ENCODE measurements at places on chromosomes 4 and X.
A peak's percentile ranks its signal among the peaks of the same experiment; 100 is the strongest.

- DNase-seq, result no peak
These were observed 94.9 kb upstream of the TBC1D9 start for GRCh38 chr4:140851032-140851636.

- DNase-seq, result no peak
These were observed 1598.0 kb upstream of the AGA start for GRCh38 chr4:179040259-179040658.

GRCh38 chr4:80413086-80413485, 77.6 kb downstream of the CFAP299 start:
- DNase-seq, result no peak

DNA sequence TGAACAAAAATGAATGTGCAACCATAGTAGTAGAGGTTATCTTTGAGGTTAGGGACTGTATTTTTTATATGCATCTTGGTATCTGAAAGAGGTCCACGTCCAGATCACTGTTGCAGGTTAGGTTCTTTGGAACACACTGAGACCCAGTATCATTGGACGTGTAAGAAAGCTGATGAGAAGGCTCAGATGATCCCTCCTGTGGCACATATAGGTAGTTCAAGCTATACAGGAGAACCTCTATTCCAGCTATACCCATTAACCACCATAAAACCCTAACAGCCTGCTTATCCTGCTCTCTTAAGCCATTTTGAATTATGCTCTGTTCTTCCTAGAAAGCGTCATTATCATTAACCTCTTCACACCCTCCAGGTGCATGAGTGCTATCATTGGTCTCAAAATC, 930.7 kb upstream of the HS3ST1 start:
- no peak for DNase-seq

DNA sequence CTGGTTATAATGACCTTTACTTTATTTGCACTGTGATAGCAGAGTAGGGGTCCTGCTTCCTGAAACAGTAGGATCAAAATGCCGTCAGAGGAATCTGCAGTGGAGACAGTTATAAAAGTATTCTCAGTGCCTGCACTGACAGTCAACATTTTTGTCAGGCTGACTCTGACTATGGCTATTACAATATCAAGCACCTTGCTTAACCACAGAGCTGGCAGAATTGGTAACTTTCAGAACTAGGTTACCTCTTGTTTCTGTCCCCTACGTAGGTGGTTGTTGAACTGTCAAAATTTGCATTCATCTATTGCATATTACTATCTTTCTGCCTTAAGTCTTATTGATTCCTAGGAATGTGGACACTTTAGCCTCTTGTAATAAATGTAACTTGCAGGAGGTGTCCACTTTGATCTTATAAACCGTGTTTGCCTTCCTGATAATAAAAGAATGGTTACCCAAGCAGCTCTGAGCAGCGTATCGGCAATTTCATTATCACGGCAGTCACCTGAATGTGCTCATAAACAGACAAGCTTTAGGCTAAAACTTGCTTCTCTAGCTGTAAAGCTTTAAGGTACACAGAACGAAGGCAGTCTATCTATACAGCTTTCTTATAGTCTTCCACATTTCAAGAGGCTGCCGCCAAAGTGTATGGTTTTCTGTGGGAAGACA, 353.0 kb upstream of the GALNT7 start:
- DNase-seq, result no peak

DNA sequence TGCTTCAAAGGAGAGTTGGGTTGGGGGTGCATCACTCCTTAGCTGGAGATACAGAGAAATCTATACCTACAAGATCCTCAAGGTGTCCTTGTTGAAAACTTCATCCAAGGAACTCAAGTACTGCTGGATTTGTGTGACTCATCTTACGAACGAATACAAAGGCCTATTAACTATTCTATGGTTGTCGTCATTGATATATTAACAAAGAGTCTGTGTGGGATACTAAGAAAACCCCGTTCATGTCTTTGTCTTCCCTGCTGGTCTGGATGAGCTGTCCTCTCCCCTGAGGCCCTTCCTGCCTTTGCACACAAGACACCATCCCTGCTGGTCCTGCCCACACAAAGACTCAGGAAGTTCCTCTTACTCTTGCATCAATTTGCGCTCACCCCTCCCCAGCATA, 54.9 kb upstream of the IRF2 start:
- no peak for DNase-seq

DNA sequence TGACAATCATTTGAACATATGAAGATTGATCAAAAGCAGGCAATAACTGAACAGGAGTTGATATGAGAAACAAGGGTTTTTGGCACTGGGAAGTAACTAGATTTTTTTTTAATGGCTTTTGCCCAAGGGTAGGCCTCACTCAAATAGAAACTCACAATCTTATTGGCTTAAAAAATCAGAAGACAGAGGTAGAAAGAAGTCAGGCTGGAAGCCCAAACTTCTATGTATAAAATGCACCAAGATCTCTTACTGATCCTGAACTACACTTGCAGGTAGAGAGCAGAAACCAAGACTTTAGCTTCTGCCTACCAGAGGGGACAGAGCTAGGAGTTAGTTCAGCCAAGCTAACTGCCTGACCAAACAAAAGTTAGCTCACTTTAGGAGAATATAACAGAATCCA, 74.9 kb downstream of the ADGRA3 start:
- DNase-seq, result no peak

DNA sequence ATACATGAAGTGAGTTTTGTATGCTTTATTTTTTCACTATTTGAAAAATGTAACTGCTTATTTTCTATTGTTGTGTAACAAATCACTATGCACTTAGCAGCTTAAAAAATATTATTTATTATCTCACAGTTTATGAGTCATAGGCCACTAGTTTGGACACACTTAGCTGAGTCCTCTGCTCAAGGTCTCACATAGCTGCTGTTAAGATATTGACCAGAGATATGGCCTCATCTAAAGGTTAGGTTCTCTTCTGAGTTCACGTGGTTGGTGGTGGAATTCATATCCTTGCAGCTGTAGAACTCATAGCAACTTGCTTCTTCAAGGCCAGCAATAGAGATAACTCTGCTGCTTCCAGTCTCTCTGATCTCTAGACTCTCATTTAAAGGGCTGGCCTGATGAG, 534.4 kb downstream of the SPRY1 start:
- no peak for DNase-seq

DNA sequence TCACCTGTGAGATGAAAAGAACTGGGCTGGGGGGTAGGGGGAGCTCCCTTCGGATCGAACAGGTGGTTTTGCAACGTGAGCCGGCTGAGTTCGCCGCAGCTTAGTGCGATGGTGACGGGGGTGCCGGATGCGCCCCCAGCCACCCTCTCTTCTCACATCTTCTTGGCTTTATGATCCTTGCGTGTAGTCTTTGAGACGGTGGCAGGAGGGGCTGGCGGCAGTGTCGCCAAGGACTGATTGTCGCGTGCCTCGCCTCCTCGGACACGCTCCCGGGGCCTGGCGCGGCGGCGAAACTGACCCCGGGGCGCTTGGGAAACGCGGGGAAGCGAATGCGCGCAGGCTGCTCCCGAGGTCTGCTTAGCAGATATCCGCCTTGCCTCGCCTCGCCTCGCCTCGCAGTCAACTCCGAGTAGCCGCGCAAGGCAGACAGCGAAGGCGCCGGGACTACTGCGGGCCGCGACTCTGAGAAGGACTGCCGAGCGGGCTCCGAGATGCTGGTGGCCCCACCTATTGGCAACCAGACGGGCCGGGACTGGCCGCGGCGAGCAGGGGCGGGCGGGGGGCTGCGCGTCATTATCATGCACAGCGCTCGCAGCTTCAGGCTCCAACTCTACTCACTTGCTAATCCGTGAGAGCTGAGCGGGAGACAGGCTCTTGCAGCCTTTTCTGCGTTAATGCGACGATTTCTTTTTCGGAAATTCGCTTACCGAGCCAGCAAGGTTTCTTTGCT, 1.5 kb downstream of the GRID2 start:
- DNase-seq, result peak; percentile 83

GRCh38 chr4:169826634-169827187, 69.0 kb upstream of the HPF1 start:
- no peak for DNase-seq

DNA sequence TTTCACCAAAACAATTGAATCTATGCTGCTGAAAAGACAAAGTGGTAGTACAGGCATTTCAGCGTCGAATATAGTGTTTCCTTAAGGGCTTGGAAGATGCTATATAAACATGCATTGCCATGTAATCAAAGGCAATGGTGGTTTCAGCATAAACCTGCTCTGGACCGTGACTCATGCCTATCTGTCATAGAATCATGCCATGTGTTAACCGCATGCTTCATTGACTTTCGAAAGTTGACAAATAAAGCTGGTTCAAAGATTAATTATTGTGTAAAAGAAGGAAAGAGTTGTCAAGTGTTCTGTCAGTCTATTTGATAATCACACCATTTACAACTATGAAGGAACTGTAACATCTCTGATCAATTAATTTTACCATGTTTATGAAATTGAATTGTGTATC, 83.2 kb downstream of the FUNDC1 start:
- DNase-seq, result no peak
